Fibroblast of skin of left biceps (primary cell): ENCODE measurements at places on chromosomes 6 and 20.

- no peak for DNase-seq
Observed at GRCh38 chr6:136587527-136587926, 37.3 kb upstream of the MAP7 start.

DNA sequence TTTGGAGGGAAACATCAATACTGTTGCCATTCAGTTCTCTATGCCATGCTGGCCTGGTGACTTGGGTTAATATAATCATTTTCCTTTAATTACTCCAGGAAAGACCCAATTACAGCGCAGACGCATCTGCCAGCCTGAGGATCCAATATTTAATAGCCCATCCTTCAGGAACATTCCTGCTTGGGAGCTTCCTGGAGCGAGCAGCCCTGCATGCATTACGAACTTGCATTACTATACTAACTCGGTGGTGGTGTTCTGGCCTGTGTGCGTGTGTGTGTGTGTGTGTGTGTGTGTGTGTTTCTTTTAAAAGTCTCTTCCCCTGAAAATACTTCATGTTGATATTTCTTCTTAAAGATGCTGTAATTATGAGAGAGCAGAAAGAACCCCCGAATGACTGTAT, 26.5 kb downstream of the PMEPA1 start:
- no peak for DNase-seq

GRCh38 chr6:89410231-89410761, 1.8 kb downstream of the RRAGD start:
- DNase-seq = no peak

DNA sequence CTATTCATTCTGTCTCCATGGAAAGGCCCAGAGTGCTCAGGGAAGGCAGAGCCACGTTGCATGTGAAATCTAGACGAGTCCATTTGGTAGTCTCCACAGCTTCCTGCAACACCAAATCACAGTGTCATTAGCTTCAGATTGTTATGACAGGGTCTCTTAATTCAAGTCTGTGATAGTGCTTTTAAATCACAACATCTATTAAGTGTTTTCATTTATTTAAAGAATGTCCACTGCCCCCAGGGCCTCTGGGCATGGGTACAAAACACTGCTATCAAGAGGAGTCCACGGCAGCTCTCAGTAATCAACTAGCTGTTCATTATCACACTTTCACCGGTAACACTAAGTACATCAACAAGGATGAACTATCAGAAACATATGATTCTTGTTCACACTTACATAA, 455.9 kb upstream of the JARID2 start:
- DNase-seq = no peak

DNA sequence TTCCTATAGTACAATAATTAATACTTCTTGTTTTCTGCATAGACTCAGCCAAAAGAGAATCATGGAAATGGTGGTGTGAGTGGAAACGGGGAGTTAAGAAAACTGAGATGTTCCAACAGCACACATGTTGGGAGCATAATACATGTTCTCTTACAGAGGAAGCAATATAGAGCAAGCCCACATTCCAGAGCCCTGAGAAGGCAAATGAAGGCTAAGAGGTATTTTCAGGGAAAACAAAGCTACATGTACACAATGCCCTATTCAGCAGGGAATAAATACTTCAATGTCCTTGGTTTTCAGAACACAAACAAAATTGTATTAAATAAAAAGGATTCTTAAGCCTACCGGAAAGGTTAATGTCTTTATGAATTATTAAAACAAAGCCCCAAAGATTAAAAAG, 35.1 kb upstream of the SMIM8 start:
- DNase-seq = no peak

DNA sequence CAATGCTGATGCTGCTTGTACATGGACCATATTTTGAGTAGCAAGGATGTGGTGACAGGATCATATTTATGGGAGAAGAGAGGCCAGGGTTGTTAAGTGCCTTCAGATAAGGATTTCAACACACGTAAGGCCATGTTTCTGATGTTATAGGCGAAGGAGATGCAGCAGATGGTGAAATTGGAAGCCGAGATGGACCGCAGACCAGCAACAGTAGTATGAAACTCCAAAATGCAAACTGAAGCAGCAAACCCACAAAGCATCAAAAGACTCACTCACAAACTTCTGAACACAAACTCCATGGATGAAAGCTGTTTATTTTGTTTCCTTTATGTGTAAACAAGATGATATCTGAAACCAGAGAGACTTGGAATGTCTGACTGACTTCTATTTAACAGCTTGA, 35.6 kb upstream of the LAMP5 start:
- no peak for DNase-seq

- DNase-seq = no peak
Observed at GRCh38 chr6:62037445-62037844, 248.6 kb downstream of the KHDRBS2 start.

- DNase-seq = no peak
Observed at GRCh38 chr6:157150076-157150475, 173.2 kb downstream of the TMEM242 start.

- DNase-seq = peak; percentile 28
Observed at GRCh38 chr6:138101946-138102731, 5.1 kb downstream of the PERP start.

GRCh38 chr20:57908226-57908625, 198.4 kb upstream of the PMEPA1 start:
- DNase-seq = no peak

GRCh38 chr6:34362176-34362575, 30.3 kb downstream of the NUDT3 start:
- DNase-seq = no peak

DNA sequence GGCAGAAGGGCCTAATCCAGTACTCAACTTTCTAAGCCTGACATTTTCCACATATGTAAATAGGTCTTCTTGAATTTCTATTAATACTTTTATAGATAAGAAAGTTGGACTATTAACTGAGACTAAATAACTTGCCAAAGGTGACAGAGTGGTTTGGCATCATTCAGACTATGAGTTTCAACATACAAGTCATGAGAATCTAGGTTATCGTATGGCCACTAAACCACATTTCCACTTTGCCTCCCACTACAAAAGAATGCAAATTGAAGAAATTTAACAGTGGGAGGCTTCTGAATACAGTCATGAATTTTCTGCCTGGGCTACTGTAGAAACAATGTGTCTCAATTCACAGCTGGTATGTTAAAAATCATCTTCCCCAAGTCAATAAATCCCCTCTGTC, 531.0 kb upstream of the AGPAT4 start:
- DNase-seq = peak; percentile 0

- DNase-seq = no peak
Observed at GRCh38 chr6:113049190-113049589, 702.1 kb downstream of the RFPL4B start.

DNA sequence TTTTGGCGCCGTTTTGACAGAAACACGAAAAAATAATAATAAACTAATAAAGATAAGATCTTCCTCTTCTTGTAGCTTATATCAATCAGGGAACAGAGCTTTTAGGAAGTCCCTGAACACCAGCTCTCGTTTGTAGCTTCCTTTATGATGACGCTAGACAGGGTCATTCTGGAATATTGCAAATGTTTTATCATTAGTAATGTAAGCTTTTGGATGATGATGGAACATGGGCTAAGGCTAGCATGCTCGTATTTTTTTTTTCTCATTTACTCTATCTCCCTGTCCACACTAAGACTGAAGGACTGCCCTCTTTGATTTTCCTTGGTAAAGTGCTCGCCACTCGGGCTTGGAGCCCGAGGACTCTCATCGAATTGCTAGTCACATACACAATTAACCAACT, 22.1 kb upstream of the POM121L2 start:
- DNase-seq = no peak

DNA sequence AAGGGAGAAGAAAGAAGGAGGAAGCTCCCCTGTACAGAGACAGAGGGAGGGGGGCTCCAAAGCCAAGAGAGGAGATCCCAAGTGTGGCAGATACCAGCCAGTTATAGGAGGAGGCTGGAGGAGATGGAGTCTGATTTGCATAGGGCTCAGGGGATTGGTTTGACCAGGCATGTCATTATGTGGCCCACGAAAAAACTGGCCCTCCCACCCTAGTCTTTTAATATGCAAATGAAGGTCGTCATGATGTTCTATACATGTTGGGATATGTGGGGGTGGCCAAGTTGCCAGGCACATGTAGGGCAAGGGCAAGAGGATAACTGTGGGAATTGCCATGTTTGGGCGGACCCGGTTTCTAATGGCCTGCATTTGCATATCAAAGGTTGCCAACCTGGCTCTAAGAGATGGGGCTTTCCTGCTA, 17.6 kb upstream of the ZFP64 start:
- no peak for DNase-seq

GRCh38 chr6:18500921-18501662, 113.9 kb downstream of the RNF144B start:
- no peak for DNase-seq

- DNase-seq = no peak
Observed at GRCh38 chr6:44042989-44043478, 84.2 kb downstream of the MRPL14 start.

GRCh38 chr6:35083507-35083906, 57.6 kb downstream of the TCP11 start:
- DNase-seq = no peak

- DNase-seq = no peak
Observed at GRCh38 chr6:28176373-28176772, 34.7 kb downstream of the ZKSCAN8 start.

DNA sequence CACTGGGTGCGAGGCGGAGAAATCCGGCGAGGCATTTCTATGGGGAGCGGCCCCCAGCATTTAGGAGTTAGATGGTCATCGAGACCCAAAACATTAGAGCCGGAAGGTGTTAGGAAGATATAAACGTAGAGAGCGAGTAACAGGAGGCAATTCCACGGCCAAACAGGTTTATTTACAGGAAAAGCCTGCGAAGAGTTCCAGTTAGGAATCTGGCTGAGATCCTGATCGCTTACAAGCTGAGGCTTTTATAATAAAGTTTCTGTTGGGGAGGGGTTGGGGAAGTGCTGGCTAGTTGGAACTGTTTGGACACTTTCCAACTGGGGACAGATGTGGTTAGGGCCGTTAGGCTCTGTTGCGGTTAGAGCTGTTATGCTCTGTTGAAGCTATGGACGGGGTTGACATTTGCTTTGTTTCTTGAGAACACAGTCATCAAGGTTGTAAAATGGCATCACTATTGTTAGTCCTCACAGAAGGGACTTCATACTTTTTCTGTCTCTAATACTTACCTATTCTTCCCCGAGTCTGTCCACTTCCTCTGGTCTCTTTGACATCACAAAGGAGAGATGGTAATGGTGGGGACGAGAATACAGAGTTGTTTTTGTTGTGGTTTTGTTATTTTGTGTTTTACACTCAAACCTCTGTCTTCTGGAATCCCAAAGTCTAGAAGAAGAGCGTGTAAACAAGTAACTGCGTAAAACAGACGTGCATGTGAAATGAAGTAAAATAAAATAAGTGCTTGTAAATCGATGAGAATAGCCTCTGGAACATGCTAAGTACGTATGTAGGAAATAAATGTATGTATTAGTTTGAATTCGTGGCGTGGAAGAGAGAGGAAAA, 554 bp upstream of the ZSCAN31 start:
- DNase-seq = no peak

DNA sequence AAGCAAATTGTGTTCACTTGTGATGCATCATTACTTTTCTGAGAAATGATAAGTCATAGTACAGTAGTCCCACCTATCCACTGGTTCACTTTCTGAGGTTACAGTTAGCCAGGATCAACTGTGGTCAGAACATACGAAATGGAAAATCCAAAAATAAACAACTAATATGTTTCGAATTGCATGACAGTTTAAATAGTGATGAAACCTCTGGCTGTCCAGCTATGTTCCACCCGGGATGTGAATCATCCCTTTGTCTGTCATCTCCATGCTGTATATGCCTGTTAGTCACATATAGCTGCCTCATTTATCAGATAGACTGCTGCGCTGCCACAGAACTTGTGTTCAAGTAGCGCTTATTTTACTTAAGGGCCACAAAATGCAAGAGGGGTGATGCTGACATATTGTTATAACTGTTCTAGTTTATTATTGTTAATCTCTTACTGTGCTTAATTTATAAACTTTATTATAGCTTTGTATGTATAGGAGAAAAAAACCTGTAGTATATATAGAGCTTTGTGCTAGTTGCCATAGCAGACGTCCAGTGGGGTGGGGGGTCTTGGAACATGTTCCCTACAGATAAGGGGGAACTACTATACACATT, 29.2 kb downstream of the AFDN start:
- peak; percentile 79 for DNase-seq

- no peak for DNase-seq
Observed at GRCh38 chr6:106908386-106908840, 66.1 kb downstream of the CD24 start.

DNA sequence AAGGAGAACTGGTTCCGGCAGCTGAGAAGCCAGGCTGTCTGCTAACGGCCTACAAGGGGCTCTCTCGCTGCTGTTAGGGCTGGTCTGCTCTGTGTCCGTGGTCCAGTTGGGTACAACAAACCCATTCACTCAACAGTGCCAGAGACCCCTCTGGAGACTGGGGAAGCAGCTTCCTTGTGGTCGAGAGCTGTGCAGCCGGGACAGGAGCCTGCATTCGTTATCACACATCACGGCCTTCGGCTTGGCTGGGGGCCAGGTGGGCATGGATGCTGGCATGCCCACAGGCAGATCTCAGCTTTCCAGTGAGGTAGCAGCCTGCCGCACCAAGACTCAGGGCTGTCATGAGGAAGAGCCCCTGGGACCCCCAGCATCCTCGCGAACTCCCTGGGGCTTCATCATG, 124.7 kb downstream of the PREX1 start:
- no peak for DNase-seq

- peak; percentile 64 for DNase-seq
Observed at GRCh38 chr6:144897441-144897921, 612.3 kb downstream of the UTRN start.

DNA sequence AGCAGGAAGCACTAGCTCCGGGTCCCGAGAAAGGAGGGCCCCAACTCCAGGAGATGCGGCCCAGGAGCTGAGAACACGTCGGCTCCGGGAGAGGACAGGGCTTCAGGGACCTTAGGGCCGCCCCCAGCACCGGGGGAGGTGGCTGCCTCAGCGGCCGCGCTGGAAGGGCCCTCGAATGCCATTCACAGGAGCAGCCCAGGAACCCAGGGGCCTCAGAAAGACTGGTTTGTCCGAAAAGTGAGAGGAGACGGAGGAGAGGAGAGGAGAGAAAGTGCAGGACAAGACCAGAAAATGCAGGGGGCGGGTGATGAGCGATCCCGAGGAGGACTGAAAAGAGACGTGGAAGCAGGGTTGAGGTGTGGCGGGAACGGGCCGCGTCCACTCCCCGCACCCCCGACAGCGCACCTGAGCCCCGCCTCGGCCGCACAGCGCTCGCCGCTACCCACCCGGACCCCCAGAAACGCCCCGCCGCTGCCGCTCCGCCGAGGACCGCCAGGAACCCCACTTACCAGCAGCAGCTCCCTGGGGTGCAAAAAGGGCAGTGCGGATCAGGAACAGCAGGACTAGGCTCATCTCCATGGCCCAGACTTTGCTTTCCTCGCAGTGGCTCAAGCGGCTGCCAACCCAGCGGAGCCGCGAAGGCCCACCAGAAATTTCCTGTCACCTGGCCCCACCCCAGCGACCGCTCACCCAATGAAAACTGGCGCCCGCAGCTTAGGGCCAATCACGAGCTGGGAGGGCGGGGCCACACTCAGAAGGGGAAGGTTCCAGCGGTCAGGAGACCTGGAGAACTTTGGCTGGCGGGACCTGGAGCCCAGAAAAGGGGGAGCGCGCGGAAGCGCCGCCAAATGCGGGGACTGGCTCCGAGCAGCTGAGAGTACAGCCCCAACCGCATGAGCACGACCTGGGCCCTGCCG, 25.4 kb downstream of the HLA-F start:
- peak; percentile 26 for DNase-seq
